CD4-positive, alpha-beta T cell treated with Interferon alpha-2 for 1 hour (primary cell): ENCODE measurements at places on chromosomes 1 and 21.

- no peak for DNase-seq
Measured at GRCh38 chr1:91706140-91706957, 179.6 kb downstream of the TGFBR3 start.

DNA sequence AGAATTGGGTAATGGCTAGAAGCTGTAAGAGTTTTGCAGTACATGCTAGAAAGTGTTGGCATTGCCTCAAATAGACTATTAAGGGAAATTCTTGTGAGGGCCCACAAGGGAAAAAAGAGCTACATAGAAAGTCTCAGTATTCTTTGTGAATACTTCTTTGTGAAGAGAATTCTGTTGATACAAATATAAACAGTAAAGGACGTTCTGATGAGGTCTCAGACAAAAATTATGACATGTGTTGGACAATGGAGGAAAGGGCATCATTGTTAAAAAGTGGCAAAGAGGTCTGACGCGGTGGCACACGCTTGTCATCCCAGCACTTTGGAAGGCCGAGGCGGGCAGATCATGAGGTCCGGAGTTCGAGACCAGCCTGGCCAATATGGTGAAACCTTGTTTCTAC is 458.9 kb downstream of the NCAM2 start:
- no peak for DNase-seq

- DNase-seq: no peak
Measured at GRCh38 chr1:91776068-91776794, 109.7 kb downstream of the TGFBR3 start.

GRCh38 chr1:79044974-79045650 is 38.6 kb upstream of the ADGRL4 start:
- no peak for DNase-seq

- DNase-seq: no peak
Measured at GRCh38 chr1:18927654-18928272, 25.4 kb upstream of the ALDH4A1 start.

DNA sequence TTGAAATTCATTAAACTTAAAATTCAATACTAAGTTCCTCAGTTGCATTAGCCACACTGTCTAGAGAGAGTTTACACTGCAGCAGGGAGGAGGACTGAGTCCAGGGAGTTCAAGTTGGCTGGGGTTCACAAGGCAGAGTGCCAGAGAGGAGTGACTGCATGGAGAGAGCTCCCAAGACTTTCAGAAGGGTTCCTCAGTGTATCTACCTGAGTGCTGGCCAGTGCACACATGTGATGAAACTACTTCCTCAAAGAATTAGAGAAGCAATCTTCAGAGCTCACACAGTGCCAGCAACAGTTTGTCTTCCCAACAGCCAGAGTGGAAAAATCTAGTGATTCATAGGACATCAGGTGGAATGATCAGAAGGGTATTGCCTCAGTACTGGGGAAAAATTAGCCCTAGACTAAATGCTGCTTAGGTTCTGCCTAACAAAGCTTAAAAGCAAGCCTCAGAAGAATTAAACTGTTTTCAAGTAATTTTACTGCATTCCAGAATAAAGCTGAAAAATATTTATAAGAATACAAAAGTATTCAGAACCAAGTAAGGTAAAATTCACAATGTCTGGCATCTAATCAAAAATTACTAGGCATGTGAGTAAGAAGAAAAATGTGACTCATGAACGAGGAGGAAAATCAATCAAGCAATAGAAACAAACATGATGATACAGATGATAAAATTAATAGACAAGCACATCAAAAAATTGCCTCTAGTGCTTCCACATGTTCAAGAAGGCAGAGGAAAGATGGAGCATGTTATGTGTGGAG is 10.4 kb upstream of the WNT3A start:
- no peak for DNase-seq

GRCh38 chr1:9687874-9688582 is 36.5 kb downstream of the PIK3CD start:
- no peak for DNase-seq

- DNase-seq: peak; percentile 18
Measured at GRCh38 chr1:110012100-110012780, 22.2 kb upstream of the STRIP1 start.

GRCh38 chr1:35555601-35556477 is 1.4 kb downstream of the KIAA0319L start:
- no peak for DNase-seq

GRCh38 chr21:39634507-39634906 is 21.8 kb downstream of the B3GALT5 start:
- DNase-seq: no peak

DNA sequence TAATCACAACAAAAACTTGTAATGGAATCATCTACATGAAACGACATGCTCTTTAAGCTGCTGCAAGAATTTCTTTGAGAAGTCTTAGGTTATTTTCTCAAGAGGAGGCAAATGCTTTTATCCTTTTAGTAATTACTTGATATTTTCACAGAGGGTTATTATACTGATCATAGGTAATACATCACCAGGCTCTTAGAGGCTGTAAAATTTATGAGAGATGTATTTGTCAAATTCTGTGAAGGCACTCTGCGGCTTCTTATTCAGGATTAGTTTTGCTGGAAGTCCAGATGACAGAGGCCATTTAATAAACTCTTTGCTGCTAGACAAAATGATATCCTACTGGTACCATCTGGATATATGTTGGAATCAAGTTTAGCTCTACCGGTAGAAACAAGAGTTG is 624.3 kb upstream of the BRINP3 start:
- DNase-seq: no peak

DNA sequence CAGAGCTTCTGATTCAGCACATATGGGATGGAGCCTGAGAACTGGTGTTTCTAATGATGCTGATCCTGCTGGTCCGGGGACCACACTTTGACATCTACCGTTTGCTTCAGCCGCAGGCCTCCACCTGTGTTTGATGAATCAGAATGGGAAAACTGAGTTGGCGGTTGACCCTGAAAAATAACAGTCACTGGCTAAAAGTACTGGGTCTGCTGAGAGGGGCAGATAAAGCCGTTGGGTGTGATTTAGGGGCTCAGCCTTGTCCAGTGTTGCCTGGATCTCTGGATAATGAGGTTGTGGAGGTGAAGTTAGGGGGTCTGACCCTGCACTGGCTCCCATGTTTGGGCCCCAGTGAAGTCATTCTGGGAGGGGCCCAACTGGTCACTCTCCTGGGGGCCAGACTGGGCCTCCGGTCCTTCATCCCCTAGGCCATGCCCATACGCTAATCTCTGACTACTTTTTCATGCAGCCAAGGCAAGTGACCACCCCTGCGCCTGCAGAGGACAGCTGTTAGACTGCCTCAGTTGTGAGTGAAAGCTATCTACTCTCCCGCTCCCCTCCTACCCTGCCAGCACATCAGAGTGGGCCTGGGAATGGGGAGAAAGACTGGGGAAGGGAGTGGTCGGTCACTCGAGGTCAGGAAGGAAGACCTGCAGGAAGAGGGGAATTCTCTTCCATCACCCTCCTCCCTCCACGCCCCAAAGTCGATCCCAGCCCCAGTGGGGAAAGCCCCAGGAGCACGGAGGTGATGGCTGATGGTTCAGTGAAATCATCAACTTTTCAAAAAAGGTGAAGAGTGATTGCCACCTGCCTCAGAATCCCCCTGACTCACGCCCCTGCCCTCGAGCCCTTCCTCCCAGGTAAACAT is 27.7 kb downstream of the VASH2 start:
- no peak for DNase-seq

DNA sequence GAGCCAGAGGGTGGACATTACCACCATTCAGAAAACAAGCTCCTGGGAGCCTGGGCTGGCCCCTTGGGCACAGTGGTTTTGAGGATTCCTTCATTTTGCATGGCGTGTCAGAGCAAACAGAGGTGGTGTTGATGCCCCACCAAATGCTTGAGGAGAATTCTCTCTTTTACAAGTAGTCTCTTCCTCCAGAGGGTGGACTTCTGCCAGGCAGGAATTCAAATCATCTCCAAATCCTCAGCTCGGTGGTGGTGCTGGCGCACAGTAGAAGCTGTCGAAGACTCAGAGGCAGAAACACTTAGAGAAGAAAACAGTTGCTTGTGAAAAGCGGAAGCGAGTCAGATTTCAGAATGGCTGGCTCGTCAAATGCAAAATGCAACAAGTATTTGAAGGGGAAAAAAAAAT is 3.4 kb upstream of the CHI3L1 start:
- no peak for DNase-seq

DNA sequence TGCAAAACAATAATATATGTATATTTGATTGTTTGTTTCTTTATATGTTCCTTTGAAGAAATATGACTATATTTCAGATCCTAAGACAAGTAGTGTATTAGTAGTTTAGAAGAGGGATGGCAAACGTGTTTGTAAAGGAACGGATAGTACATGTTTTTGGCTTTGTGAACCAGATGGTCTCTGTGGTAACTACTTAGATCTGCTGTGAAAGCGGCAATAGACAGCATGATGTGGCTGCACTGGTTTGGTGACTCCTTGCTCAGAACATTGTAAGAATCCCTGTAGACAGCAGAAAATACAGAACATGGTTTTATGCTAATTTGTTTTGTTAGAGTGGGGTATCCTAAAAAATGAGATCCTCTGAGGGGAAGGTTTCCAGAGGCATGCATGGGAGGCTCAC is 3.1 kb downstream of the ACADM start:
- DNase-seq: no peak

DNA sequence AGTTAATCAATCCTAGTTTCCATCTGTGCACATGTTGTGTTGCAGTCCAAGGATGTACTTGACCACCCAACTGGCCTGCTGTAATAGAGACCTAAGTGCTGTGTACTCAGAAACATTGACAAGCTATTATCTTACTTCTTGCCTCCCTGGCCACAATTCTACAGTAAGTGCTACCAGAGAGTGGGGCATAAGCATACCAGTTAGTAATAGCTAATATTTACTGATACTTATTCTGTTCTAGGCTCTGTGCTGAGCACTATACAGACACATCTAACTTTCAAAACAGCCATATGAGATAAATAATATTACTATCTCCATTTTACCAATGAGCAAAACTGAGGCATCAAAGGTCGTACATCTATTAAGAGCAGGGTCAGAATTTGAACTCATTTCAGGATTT is 49.5 kb upstream of the NPL start:
- no peak for DNase-seq

DNA sequence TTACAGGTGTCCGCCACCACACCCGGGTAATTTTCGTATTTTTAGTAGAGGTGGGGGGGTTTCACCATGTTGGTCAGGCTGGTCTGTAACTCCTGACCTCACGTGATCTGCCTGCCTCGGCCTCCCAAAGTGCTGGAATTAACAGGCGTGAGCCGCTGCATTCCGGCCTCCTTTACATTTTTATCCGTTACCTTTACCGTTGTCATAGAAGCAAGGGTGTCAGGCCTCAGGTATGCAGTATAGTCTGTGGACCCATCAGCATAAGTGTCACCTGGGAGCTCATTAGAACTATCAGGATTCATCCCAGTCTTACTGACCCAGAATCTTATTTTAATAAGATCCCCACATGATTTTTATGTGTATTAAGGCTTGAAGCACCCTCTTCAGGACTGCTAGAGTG is 5.4 kb downstream of the CDC42 start:
- no peak for DNase-seq

GRCh38 chr1:209896346-209896745 is 41.7 kb upstream of the SYT14 start:
- no peak for DNase-seq

DNA sequence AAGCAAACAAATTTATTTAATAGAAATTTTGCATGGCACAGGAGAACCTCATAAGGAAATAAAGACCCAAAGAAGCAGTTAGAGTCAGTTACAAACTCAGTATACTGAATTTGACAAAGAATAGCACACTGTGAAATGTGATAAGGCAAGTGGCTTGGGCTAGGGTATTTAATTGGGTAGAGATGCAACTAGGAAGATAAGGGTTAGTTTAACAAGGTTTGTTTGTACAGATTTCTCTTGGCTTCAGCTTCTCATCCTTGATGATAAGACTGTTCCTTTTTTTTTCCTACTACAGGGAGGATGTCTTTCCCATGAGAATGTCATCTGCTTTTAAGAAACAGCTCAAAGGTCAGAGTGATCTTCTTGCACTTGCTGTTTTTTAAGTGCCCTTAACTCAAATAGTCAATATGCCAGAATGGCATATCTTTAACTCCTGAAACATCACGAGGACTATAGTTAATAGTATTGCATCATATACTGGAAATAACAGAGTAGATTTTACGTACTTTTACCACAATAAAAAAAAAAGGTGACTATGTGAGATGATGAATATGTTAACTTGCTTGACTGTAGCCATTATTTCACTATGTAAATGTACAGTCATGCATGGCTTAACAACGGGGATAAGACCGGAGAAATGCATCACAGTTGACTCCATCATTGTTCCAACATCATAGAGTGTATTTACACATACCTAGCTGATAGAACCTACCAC is 9.2 kb upstream of the TRAF3IP3 start:
- no peak for DNase-seq

GRCh38 chr1:96363826-96364225 is 357.8 kb upstream of the PTBP2 start:
- no peak for DNase-seq

DNA sequence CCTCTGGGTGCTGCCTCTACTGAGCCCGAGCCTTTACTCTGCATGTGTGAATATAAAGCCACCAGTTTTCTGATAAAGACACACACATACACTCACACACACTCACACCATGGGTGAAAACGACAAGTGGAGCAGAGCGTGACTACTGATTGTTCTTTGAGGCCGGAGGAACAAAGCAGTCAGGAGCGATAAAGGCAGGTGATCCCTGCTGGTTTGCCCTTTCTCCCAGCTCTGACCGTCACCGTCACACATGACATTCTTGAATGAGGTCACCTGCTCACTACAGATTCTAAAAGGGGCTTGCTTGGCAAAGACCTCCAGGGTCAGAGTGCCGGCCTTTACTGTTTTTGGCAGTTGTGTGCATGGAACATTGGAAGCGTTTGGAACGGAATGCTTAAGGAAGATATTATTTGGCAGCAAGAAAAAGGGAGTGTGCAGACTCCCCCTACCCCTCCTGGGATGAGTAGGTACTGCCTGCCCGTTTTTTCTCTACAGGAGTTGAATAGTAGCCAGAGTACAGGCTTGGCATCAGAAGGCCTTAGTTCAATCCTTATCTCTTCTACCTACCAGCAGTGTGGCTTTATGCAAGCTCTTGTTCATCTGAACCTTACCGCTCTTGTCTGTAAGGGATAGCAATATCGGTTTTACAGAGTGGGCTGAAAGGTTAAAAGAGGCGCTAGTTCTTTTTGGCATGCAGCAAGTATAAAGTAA is 79.7 kb downstream of the PBX1 start:
- no peak for DNase-seq
